Stimulated activated CD4-positive, alpha-beta T cell treated with anti-CD3 and anti-CD28 coated beads, Interleukin-4, amount 100 ng/mL, for 48 hours (primary cell): ENCODE measurements at places on chromosomes 2 and 18.

- DNase-seq: no peak
These were observed 14.7 kb downstream of the NIFK start for GRCh38 chr2:121721926-121722325.

GRCh38 chr2:61018318-61018755 is 282 bp upstream of the PUS10 start:
- DNase-seq: no peak

DNA sequence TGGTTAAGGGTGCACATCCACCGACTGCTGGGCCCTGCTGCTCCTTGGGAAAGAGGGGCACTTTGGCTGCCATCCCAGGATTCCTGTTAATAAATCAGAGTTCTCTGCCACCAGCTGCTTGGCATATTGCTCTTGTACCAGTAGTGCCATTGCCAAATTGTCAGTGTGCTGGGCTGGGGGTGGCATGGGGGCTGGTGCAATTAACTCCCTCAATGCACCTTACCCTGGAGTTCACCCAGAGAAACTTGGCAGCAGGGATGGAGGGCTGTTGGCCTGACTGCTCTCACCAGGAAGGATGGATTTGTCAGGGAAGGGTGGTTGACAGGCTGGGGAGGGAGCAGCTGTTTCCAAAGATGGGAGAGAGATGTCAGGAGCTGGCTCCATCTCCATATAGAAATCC is 94.6 kb upstream of the SKOR2 start:
- no peak for DNase-seq

GRCh38 chr2:237603718-237604362 is 13.3 kb upstream of the RAB17 start:
- no peak for DNase-seq

GRCh38 chr2:203484266-203485112 is 50.6 kb downstream of the RAPH1 start:
- DNase-seq: no peak

DNA sequence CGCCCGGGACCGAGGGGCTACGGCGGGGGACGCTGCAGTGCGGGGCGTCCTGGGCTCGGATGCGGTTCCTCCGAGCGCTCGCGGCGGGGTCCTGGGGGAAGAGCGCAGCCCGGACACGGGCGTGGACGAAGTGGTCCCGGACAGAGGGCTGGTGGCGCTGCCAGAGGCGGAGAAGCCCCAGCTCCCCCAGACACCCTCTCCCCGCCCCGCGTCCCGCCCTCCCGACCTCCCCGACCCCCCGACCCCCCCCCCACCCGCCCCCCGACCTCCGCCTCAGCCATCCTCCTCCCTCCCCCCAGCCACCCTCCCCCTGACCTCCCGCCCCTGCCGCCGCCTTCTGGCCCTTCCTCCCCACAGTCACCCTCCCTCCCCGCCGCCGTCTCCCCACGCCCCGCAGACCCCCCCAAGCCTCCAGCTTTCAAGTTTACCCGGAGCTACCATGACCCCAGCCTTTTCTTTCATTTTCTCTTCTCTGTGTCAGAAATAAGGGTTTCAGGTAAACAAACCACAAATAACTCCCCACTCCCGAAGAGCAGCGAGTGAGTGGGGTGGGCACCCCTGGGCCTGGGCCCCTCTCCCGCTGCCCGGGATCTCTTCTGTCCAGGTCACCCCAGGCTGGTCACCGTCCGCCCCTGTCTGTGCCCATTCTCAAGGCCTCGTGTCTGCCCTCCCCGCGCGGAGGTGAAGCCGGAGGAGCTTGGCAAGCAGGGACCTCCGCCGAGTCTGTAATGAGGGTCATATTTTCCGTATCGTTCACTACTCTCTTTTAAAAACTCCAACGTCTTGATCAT is 5.1 kb downstream of the NFATC1 start:
- DNase-seq: no peak

- DNase-seq: no peak
These were observed 534 bp upstream of the SOCS6 start for GRCh38 chr18:70288171-70288850.

- no peak for DNase-seq
These were observed 128.9 kb upstream of the RIOK3 start for GRCh38 chr18:23324056-23324811.

DNA sequence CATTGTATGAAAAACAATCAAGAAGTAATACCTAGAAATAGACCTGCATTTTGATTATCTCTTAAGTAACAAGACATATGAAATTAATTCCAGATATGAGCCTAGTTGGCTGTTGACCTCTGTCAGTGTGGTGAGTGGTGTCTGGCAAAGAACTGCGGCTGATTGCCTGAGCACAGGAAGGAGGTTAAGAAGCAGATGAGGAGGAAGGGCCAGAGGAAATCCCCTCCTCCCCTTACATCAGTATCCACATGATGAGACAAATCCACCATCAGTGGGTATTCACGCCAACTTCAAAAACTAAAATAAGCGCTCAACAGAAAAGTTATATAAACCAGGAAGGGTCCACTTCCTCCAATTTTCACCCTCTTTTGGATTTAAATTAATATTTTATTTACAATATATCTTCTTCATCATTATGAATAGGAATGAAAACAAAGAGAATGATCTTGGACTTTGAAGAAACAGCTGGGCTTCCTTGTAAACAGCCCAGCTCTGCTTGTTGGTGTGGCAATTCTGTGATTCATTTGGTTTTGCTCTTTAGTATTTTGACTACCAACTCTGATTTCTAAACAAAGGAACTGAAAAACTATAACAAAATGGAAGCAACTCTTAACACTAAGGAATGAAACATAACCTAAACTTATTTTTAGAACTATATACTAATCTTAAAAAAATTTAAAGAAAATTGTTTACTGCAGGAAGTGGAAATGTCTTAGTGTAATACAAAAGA is 27.3 kb downstream of the RFTN2 start:
- DNase-seq: no peak

DNA sequence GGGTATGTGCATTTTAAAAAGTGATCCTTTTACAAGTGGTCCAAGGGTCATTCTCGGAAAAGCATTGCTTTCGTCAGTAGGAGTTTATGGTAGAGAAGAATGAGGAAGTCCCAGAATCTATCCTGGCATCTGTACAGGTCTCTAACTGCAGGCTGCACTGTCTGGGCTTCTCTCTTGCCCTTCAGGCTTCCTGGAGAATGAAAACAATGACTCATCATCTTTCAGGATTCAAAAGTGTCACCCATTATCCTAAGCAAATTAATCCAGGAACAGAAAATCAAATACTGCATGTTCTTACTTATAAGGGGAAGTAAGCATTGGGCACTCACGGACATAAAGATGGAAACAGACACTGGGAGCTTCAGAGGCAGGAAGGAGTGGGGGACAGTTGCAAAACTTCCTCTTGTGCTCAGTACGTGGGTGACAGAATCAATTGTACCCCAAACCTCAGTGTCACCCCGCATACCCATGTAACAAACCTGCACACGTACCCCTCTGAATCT is 60.2 kb upstream of the TXNDC2 start:
- DNase-seq: no peak

GRCh38 chr2:195810340-195811098 is 153.5 kb downstream of the SLC39A10 start:
- no peak for DNase-seq

DNA sequence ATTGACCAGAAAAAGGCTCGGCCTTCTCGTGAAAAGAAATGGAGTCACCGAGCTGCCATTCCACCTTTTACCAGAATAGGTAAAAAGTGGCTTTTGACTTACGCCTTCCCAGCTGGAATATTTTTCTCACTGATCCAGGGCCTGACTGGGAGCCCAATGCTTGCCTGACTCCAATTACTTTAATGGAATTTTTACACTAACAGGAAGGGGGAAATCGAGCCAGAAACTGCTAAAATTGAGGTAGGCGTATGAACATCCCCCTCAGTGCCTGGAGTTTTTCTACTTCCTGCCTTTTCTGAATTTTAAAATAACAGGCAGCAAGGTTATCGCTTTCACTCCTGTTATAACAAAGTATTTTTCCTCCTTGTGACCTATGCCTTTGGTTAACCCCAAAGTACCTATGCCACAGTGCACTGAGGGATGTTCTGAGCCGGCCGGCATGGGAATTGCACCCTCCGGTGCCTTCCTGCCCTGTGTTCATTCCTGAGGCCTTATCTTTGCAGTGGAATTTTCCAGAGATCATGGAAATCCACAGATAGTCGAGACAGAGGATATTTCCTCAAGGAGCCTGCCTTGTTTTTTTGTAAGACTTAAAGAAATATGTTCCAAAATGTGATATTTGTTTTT is 18.3 kb upstream of the RPL31 start:
- DNase-seq: no peak

- no peak for DNase-seq
These were observed 58.9 kb upstream of the CTNNA2 start for GRCh38 chr2:79453918-79454317.

- no peak for DNase-seq
These were observed 266.3 kb downstream of the MTX2 start for GRCh38 chr2:176535467-176536113.
